T-helper 1 cell (primary cell): ENCODE measurements at places on chromosomes 5 and 9.

DNA sequence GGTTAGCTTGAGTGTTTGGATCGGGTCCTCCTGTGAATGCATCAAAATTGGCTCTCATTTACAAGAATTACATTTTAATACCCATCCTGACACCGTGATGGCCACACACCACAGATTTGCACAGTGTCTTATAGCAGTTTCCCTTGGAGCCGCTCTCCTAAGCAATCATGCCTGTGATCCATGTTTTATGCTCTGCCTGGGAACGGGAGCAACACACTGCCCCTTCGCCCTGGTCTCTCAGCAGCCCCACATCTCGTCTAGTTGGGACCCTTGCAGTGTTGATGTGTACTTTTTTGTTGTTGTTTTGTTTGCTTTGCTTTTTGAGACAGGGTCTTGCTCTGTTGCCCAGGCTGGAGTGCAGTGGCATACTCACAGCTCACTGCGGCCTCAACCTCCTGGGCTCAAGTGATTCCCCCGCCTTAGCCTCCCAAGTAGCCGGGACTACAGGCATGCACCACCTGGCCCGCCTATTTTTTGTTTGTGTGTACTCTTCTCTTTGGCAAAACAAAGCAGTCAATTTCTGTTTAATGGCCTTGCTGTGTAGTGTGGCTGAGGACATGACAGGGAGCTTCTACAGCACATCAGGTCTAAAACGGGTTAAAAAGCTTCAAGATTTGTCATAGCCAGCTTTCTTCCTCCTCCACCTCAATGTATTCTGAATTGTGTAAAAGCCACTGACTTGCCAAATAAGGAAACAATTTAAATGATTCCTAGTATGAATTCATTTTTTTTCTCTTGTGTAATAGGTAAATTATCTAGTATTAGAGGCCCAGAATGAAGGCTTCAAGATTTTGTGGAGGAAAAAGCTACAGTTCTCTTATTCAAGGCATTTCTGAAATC is 101.6 kb upstream of the TBCA start:
- DNase-seq = no peak

- DNase-seq = no peak
These were observed 22.6 kb downstream of the OTULIN start for GRCh38 chr5:14687023-14687665.

GRCh38 chr5:67552773-67553172 is 356.2 kb upstream of the CD180 start:
- no peak for DNase-seq

- DNase-seq = no peak
These were observed 3.9 kb downstream of the MACIR start for GRCh38 chr5:103262422-103262871.

DNA sequence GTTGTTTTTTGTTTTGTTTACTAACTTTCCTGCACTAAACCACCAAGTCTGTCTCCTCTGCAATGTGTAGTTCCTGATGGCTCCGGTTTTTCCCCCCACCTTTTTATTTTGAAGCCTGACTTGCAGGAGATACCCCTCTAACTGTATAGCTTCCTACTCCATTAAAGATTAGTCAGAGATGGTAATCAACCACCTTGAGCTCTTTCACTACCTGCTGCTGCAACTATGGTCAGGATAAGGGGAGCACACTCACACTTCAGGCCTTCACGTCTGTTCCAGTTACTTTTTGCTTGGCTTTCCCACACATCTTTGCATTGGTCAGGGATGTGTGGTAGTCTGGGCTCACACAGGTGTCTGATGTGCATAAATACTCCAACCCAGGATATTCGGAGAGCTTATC is 63.4 kb downstream of the NR6A1 start:
- no peak for DNase-seq

GRCh38 chr5:37668524-37669047 is 171.3 kb downstream of the GDNF start:
- DNase-seq = no peak

GRCh38 chr5:82336959-82337351 is 58.8 kb upstream of the RPS23 start:
- DNase-seq = no peak

- no peak for DNase-seq
These were observed 396.0 kb downstream of the MLLT3 start for GRCh38 chr9:20226345-20226744.

- no peak for DNase-seq
These were observed 519.6 kb downstream of the CTNND2 start for GRCh38 chr5:11384441-11385250.

- no peak for DNase-seq
These were observed 47.8 kb upstream of the IER5L start for GRCh38 chr9:129225815-129226214.

DNA sequence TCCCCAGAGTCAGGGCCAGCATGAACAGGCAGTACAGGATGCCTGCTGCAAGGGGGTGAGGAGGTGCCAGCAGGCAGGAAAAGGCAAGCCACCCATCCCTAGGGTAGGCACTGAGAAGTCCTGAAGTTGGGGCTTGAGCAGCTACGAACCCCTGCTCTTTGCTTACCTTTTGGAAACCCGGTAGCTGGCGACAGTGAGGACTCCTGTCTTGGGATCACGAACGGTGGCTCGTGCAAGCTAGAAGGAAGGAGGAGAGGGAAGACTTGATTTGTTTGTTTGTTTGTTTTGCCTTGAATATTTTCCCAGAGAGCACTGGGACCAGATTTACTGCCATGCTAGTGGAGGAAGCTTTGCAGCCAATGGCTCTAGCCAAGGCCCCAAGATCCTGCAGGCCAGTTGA is 23.7 kb downstream of the P4HA2 start:
- no peak for DNase-seq

DNA sequence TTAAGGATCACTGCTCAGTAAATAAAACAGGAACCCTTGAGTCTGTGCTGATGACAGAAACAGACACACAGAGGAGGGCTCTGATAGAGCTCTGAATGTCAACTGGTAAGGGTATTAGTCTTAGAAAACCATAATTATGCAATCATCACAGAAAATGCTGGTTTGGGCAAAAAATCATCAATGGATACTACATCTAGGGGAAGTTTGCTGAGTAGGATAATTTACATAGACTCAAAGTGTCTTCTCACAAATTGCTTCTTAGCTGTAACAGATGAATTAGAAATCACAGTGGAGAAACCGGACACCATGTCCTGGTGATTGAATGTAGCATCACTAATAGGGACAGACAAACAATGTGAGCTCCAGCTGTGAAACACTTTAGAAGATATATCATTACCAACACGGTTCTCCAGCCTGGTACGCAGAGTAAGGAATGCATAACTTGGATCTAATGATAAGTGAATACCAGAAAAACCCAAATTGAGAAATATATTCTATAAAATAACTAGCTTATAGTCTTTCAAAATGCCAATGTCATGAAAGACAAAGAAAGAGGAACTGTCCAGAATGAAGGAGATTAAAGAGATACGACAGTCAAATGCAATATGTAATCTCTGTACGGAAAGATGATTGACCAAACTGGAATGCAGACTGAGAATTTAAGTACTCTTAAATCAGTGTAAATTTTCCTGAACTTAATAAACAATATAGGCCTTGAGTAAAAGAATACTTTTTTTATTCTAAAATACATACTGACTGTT is 17.3 kb downstream of the CHD1 start:
- DNase-seq = no peak

GRCh38 chr9:125993466-125993865 is 246.3 kb downstream of the PBX3 start:
- no peak for DNase-seq

- DNase-seq = no peak
These were observed 64.1 kb downstream of the ANKH start for GRCh38 chr5:14807471-14807870.

- no peak for DNase-seq
These were observed 177.8 kb upstream of the PCSK5 start for GRCh38 chr9:75712700-75713099.

DNA sequence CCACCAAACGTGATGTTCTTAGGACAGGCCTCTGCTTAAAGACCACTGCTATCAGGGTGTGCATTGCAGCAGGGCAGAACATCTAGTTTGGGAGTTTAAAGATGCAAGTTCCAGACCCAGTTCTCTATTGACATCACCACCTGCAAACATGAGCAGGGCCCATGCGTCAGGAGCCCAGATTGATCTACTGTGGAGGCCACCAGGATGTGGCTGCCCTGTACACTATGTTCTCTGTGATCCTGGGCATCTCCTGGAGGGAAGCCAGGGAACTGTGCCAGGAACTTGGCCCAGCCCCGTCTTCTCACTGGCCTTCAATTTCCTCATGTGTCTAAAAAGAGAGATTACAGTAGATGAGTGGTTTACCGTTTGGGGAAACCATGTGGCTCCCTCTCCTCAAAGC is 87.1 kb downstream of the PDE6A start:
- DNase-seq = no peak

DNA sequence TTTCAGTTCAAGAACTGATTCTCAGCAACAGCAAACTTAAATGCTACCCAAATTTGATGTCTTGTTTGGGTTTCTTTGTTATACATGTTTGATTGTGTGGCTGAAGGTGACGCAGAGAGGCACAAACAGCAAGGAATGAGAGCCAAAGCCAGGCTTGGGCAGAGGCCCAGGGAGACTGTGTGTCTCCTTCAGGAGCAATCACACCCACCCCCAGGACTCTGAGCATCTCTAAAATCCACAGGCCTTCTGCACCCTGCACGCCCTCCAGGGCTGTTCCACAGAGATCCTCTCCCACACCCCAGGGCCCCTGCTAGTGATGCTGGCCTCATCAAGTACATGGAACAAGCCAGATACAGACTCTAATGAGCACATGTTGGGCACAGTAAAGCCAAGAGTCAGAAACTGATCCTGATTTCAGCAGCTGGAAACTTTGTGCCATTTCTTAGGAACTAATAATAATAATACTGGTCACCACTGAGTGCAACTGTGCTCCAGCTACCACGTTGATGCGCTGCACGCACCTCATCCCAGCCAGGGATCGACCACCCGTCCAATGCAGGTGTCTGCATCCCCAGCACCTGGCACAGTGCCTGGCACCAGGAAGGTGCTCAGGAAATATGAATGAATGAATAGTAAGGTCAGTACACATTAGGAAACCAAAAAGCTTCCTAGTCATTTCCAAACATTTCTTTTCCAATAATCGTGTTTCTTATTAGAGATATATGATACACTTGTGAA is 54.6 kb upstream of the TCF7 start:
- DNase-seq = no peak

GRCh38 chr5:350355-350754 is 28.8 kb downstream of the AHRR start:
- DNase-seq = no peak

GRCh38 chr9:73206851-73207250 is 55.2 kb downstream of the ANXA1 start:
- DNase-seq = no peak

DNA sequence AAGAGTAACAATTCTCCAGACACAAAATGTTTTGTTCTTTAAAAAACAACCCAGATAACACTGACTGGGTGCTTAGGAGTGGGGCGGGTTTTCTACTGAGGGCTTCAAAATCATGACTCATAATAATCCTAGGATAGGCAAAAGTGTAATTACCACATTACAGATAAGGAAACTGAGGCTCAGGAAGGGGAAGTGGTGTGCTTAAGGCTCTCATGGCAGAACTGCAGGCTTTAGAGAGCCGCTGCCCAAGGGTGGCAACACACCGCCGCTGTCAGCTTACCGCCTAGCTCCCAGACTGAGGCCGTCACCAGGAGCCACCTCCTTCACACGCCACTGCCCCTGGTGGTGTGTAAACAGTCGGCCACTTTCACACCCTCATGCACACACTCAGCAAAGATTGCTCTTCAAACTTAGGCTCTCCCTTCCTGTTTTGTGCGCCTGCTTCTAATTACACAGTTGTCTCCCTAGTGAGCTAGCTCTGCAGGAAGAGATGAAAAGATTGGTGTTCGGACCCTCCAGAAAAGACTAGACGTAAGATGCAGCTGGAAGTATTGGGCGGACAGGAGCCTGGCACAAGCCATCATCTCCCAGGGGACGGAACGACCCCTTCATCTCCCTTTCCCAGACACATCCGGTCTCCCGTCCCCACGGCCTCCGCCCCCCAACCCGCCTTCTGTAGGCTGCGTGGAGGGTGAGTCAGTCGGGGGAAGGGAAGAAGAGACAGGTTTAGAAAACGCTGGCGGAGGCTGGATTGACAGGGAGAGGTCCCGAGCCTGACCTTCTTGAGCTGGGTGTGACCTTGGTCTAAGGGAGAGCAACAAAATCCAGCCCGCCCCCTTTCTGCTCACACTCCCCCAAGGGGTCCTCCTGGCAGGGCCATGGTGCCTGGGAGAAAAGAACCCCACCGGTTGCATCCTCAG is 162.7 kb downstream of the SYK start:
- DNase-seq = no peak

DNA sequence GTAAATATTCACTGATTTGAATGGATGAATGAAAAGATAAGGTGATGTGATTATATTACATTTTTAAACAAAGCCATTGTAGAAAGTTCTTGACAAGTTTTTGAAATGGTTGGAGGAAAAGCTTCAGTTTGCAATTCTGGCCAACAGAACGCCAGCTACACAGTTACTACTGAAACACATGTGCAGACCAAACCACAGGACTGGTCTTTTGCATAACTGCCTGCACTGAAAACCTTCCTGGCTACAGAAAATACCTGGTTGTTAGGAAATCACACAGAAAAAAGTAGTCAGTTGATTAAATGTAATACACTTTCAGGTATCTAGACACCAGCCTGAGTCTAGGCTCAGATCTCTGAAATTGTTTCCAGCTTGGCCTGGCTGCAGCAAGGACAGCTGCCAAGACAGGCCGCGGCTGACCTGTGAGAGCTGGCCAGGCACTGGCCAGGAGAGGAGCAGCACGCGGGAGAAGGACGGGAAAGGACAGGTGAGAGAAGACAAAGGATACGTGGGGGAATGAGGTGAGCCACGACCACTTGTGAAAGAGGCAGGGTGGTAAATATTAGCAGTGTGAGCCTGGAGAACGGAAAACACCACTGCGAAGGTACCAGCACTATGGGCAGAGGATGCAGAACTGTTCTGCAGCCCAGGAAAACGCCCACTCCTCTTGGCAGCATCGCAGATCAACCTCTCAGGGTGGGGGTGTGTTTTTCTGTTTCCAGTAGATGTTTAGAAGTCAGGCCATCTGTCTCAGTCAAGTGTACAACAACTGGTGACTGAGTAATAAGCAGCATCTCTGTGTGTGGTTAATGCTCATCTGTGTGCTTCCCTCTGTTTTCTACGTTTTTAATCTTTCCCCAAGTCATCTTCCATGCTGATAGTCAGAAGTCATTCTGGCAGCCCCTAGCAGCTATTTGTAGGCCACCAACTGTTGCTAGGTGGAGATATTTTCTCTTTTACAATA is 137.4 kb downstream of the SCAMP1 start:
- no peak for DNase-seq

DNA sequence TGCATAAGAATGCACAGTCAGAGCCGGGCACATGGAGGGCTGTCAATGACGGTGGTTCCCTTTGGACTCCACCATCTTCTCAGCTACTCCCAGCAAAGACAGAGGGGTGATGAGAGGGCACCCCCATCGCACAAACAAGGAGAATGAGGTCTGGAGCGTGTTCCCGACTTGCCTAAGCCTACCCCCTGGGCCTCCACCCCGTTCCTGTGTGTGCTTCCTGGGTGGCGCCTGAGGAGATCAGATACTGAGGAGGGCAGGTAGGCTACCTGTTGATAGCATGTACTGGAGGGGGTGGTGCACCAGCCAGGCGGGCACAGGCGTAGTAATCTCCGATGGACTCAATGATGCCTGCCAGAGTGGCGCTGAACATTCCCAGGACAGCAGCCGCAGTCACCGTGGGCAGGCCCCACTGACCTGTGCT is 4.1 kb downstream of the SLC23A1 start:
- no peak for DNase-seq
